ENCODE measurements at places on chromosomes 6 and 20. TPM values are rescaled to one million over a fixed set of nuclear protein-coding genes. Genes with fewer than 3 reads are reported as not detected.

RAET1E gene
- not detected for total RNA-seq

GGT7 gene
- 8.0 TPM for total RNA-seq

TP53TG5 gene
- total RNA-seq, result 1.5 TPM

FOXA2 gene
- total RNA-seq, result not detected

DNA sequence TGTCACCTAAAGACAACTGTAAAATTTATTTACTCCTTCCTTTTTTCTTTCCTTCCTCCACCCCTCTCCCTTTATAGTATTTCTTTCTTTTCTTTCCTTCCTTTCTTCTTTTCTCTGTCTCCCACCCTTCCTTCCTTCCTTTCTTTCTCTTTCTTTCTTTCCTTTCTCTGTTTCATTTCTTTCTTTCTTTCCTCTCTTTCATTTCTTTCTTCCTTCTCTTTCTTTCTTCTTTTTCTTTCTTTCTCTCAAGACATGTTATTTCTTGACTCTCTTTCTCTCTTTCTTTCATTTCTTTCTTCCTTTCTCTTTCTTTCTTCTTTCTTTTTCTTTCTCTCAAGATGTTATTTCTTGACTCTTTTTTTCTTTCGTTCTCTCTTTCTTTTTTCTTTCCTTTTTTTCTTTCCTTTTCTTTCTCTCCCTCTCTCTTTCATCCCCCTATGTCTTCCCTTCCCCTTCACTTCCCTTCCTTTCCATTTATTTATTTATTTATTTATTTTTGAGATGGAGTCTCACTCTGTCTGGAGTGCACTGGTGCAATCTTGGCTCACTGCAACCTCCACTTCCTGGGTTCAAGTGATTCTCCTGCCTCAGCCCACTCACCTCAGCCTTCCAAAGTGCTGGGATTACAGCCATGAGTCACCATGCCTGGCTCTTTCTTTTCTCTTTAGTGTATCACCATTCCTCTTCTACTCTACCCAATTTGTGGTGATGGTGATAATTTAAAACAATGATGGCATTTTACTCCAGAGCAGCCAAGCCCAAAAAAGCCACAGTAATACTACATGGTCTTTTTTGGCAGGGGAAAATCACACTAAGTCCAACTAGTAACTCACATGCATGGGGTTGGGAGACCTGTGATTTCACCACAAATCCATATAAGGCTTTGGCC is 188.2 kb downstream of the ADGRG6 start:
- H3K27ac ChIP-seq, result no peak overlapping the region
- no peaks in the 10 kb centered on the region for H3K4me1 ChIP-seq
- H3K4me3 ChIP-seq, result no peak overlapping the region
- H3K27me3 ChIP-seq, result no peaks in the 10 kb centered on the region

DNA sequence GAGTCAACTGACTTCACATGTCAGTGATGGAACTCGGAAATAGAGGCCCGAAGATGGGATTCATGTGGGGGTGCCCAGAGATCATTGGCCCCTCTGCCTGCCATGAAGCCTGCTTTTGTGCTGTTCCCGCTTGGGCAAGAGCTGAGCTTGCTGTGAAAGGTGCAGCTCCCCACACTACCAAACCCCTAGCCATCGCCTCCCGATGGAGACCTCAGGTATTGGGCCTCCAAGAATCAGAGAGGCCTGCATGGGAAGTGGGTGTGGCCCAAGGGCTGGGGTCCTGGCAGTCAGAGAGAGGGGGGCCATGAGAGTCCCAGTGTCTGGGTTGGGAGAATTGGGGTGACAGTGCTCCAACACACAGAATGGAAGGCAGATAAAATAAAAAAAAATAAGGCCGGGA is 160.9 kb downstream of the SOD2 start:
- H3K4me3 ChIP-seq, result no peak overlapping the region
- no peak for DNase-seq
- no peaks in the 10 kb centered on the region for H3K36me3 ChIP-seq
- no peaks in the 10 kb centered on the region for H3K4me1 ChIP-seq
- no peak overlapping the region for H3K27ac ChIP-seq
- peaks cover 3% of the 10 kb centered on the region for H3K27me3 ChIP-seq

GRCh38 chr20:57571782-57572416 is 11.0 kb downstream of the PCK1 start:
- no peak overlapping the region for H3K27ac ChIP-seq
- no peak overlapping the region for H3K4me3 ChIP-seq
- no peaks in the 10 kb centered on the region for H3K4me1 ChIP-seq
- no peaks in the 10 kb centered on the region for H3K27me3 ChIP-seq

DNA sequence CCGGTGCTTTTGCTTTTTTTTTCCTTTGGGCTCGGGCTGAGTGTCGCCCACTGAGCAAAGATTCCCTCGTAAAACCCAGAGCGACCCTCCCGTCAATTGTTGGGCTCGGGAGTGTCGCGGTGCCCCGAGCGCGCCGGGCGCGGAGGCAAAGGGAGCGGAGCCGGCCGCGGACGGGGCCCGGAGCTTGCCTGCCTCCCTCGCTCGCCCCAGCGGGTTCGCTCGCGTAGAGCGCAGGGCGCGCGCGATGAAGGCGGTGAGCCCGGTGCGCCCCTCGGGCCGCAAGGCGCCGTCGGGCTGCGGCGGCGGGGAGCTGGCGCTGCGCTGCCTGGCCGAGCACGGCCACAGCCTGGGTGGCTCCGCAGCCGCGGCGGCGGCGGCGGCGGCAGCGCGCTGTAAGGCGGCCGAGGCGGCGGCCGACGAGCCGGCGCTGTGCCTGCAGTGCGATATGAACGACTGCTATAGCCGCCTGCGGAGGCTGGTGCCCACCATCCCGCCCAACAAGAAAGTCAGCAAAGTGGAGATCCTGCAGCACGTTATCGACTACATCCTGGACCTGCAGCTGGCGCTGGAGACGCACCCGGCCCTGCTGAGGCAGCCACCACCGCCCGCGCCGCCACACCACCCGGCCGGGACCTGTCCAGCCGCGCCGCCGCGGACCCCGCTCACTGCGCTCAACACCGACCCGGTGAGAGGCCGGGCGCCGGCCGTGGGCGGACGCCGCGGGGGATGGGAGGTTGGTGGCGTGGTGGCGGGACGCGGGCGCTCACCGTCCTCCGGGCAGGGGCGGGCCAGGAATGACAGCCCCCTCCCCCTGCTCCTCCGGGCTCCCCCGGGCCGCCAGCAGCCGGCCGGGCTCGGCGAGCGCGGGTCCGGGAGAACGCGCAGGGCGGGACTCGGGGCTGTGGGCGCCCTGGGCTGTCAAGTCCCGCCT is 606 bp downstream of the ID4 start:
- H3K4me3 ChIP-seq, result peak overlapping the region; percentile 59
- H3K4me1 ChIP-seq, result peaks cover 11% of the 10 kb centered on the region
- H3K36me3 ChIP-seq, result no peaks in the 10 kb centered on the region
- peak; percentile 11 for DNase-seq
- H3K27me3 ChIP-seq, result peaks cover 51% of the 10 kb centered on the region

GRCh38 chr6:129069006-129069405 is 186.1 kb downstream of the LAMA2 start:
- H3K4me3 ChIP-seq, result no peak overlapping the region
- no peaks in the 10 kb centered on the region for H3K27me3 ChIP-seq
- DNase-seq, result no peak
- no peaks in the 10 kb centered on the region for H3K4me1 ChIP-seq
